ENCODE measurements at places on chromosomes 4 and X.

DNA sequence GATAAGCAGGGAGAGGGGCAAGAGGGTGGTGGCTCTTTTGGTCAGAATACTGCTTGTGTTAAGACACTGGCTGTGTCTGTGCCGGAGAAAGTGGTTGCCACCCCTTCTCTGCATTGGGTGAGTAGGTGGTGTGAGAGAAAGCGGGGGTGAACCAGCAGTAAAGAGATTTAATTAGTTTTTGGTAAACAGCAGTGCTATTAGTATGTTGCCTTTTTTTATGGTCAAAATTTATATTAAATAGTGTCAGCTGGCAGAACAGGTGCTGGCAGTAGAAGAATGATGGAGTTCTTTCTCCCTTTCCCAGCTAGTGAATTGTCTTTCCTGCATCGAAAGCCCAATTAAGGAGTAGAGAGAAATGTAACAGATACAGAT, 181.6 kb downstream of the LARP7 start:
- no peak for DNase-seq

DNA sequence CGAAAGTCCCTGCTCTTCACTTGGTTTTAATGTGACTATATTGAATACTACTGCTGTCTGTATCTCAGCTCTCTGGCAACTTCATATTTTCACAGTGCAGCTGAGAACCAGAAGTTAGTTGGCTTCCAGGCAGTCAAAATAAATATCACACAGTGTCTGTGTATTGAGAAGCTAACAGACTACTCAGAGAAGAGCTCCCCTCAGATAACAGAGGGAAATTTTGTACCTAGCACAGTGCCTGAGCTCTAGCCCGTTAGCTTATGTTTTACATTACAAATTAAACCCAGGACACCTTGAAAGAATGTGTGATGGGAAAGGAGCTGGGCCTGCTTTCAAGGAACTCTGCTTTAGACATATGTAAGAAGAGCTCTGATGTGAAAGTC, 22.7 kb downstream of the JADE1 start:
- no peak for DNase-seq

DNA sequence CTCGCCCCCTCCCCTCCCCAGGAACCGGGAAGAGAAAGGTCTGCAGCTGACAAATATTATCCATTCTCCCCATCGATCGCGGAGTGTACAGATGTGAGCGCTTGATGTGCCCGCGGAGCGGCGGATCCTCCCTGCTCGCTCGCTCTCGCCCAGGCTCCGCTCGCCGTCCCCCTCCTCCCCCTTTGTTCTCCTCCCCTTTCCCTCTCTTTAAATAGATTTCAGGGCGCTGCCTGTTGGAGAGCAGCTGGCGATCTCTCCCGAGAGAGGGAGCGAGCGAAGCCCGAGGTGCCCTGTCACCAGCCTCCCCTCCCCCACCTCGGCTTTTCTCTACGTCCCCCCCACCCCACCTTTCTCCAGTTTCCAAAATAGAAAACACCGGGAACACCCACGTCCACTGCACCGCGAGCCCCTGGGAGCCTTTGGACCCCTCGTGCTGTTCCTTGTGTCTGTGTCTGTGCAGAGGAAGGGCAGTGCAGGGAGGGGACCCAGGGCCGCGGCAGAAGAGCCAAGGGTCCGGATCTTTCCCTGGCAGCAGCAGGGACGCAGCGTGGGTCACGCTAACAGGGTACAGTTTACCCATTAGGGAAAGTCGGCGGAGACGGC, 56.6 kb upstream of the BCOR start:
- no peak for DNase-seq

- DNase-seq = no peak
Observed at GRCh38 chr4:113694008-113694407, 67.5 kb downstream of the CAMK2D start.

DNA sequence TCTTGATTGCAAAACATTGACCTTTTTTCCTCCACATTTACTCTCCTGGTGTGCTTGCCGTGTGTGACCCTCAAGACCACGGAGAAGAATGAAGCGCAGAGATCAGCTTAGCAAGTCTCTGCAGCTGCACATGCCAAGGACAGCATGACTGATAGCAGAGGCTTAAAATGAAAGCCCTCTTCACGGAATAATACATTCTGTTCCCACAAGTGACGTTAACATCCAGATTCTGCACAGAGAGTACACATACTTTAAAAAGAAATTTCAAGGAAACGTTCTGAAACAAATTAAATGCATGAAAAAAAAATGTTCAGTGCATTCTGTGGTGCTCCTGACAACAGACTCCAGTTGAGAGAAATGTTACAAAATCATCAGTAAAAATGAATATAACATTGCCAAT, 60.9 kb downstream of the SLC7A11 start:
- no peak for DNase-seq

GRCh38 chr4:58061967-58062366, 951.8 kb upstream of the IGFBP7 start:
- DNase-seq = no peak

- DNase-seq = no peak
Observed at GRCh38 chrX:25020905-25021449, 5.2 kb upstream of the ARX start.

- no peak for DNase-seq
Observed at GRCh38 chr4:14446904-14447303, 555.4 kb upstream of the CPEB2 start.

DNA sequence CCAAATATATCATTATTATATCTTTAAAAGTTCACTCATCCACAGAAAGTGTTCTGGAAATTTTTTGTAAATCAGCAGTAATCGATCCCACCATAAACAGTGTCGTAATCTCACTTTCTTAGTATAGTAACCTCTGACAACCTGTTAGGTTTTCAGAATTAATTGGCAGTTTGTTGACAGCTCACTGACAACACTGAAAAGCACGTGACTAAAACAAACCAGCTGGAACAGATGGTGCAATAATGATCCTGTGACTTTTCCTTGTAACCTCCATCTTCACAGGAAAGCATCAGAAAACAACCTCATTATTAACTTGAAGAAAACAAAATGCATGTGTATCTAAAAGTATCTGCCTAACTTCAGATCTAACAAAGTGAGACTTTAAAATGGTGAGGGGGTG, 48.5 kb downstream of the FSTL5 start:
- no peak for DNase-seq

DNA sequence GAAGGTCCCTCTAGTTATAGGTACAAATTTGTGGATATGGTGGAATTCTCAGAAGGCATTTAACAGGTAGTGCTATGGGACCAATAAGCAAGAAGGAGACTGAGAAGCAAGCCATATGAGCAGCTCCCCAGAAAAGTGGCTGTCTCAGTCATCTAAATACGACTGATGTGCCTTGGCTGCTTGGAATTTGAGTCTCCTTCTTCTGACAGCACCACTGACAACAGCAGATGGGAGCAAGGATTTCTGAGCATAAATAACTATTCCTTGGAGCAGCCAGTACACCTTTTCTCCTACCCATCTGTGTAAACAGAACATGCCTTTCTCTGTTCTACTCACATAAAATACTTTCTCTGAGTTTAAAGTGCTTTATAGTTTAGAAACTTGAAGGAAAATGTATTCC, 196.2 kb downstream of the GABRG1 start:
- no peak for DNase-seq

- DNase-seq = no peak
Observed at GRCh38 chr4:55438314-55438713, 42.6 kb downstream of the TMEM165 start.

DNA sequence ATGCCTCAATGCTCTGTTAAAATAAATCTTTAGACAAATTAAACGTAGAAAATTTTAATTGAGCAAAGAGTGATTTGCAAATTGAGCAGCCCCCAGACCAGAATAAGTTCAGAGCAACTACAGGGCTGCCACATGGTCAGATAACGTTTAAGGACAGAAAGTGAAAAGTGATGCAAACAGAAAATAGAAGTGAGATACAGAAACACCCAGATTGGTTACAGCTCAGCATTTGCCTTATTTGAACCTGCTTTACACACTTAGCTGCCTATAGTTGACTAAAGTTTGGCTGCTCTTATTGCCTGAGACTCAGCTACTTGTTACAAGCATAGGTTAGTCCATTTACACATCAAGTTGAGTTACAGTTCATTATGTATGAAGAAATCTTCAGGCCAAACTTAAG, 1800.8 kb upstream of the PCDH10 start:
- DNase-seq = no peak

All from RCC 7860 (cell line).